ENCODE measurements at places on chromosomes 4 and X.

DNA sequence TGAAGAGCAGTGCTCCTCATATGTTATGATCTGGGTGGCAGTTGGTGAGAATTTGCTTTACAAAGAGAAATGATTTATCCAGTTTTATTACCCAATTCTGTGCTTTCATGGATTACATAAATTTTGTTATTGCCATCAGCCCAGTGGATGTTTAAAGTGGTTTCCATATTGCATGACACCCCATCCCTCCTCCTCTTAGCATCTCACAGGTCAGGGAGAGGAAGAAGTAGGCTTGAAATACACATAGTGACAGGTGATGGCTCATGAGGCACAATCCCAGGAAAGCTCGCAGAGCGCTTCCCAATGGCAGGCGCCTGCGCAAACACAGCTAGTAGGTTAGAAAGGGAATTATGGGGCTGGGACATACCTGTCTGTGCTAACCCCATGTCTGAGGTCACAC, 47.7 kb upstream of the GATB start:
- no peak for DNase-seq

GRCh38 chr4:74471264-74471663, 26.3 kb downstream of the AREG start:
- no peak for DNase-seq

DNA sequence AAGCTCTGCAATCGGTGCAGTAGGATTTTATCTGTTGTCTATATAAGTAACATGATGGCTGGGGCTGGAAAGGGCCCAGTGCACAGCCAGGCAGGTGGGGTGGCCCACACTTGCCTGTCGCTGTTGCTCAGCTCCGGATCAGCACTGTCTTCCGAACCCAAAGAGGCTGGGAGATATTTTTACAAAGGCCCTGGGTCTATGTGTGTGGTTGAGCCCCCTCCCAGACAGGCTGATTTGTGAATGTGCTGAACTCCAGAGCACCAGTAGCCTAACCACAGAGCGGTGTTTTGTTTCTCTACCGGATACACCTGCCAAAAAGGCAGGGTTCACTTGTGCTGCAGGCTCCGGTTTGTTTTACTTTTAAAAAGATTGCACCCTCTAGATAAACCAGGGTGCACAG, 33.5 kb upstream of the CHRNA9 start:
- no peak for DNase-seq

GRCh38 chr4:154332681-154333421, 158.7 kb downstream of the DCHS2 start:
- no peak for DNase-seq

GRCh38 chr4:37561196-37561802, 124.9 kb downstream of the RELL1 start:
- no peak for DNase-seq

GRCh38 chrX:7390441-7390840, 242.5 kb upstream of the PUDP start:
- DNase-seq = no peak

GRCh38 chrX:131827935-131828334, 195.2 kb upstream of the STK26 start:
- DNase-seq = no peak

GRCh38 chr4:81844717-81845116, 373.0 kb upstream of the RASGEF1B start:
- peak; percentile 22 for DNase-seq
